Prostate gland (tissue), 2 donors: ENCODE measurements at places on chromosomes 7 and 10. TPM values are rescaled to one million over a fixed set of nuclear protein-coding genes. Genes with fewer than 3 reads are reported as not detected.
A peak's percentile ranks its signal among the peaks of the same experiment; 100 is the strongest.

The GPER1 gene
- total RNA-seq: 7.4 TPM

The ETV1 gene
- total RNA-seq: 6.1 TPM

The LBX1 gene
- total RNA-seq: not detected

GRCh38 chr10:127427926-127428325 is 121.2 kb upstream of the NPS start:
- no peaks in the 10 kb centered on the region for H3K27me3 ChIP-seq
- no peak overlapping the region for H3K27ac ChIP-seq
- no peaks in the 10 kb centered on the region for H3K4me1 ChIP-seq
- H3K36me3 ChIP-seq: peaks cover 6% of the 10 kb centered on the region
- no peak for DNase-seq

DNA sequence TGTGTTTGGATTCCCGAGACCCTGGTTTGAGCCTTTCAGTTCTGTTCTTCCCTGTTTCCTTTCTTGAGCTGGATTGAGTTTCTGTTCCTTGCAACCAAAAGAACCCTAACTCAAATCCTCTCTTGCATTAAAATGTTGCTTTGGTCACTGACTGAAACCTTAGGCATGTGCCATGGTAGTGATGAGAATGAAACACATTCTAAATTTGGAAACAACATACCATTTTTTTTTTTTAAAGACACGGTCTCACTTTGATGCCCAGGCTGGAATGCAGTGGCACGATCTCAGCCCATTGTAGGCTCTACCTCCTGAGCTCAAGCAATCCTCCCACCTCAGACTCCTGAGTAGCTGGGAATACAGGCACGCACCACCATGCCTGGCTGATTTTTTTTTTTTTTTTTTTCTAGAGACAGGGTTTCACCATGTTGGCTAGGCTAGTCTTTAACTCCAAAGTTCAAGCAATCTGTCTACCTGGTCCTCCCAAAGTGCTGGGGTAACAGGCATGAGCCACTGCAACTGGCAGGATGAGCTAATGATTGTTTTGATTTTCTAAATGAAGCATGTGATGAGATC is 8.4 kb downstream of the THAP5 start:
- H3K27me3 ChIP-seq: no peaks in the 10 kb centered on the region
- no peak overlapping the region for H3K27ac ChIP-seq
- no peaks in the 10 kb centered on the region for H3K36me3 ChIP-seq
- no peak for DNase-seq

The MMP21 gene
- total RNA-seq: not detected

The ZDHHC6 gene
- total RNA-seq: 21.3 TPM

DNA sequence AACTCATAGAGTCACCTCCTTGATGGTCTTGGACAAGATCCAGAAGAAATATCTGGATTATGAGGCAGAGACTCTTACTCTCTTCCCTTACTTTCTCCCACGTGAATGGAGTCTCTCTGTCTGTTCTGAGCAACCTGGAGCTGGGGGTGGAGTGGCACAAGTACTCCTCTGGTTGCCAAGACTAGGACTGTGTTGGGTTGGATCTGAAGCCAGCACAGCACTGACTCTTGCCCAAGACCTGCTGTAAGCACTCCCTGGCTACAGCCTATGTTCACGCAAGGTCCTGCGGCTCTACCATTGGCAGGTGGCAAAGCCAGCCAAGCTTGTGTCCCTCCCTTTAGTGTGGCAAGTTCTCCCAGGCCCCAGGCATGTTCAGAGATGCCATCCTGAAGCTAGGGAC is 488.2 kb upstream of the NRG3 start:
- no peak overlapping the region for H3K4me3 ChIP-seq
- H3K36me3 ChIP-seq: no peaks in the 10 kb centered on the region
- H3K4me1 ChIP-seq: no peaks in the 10 kb centered on the region
- no peak overlapping the region for H3K27ac ChIP-seq
- H3K27me3 ChIP-seq: no peaks in the 10 kb centered on the region

GRCh38 chr7:138282997-138283396 is 177.1 kb upstream of the TRIM24 start:
- H3K4me1 ChIP-seq: no peaks in the 10 kb centered on the region
- H3K36me3 ChIP-seq: no peaks in the 10 kb centered on the region
- H3K27me3 ChIP-seq: no peaks in the 10 kb centered on the region
- no peak overlapping the region for H3K4me3 ChIP-seq
- no peak overlapping the region for H3K27ac ChIP-seq

The CUL2 gene
- 15.9 TPM for total RNA-seq

DNA sequence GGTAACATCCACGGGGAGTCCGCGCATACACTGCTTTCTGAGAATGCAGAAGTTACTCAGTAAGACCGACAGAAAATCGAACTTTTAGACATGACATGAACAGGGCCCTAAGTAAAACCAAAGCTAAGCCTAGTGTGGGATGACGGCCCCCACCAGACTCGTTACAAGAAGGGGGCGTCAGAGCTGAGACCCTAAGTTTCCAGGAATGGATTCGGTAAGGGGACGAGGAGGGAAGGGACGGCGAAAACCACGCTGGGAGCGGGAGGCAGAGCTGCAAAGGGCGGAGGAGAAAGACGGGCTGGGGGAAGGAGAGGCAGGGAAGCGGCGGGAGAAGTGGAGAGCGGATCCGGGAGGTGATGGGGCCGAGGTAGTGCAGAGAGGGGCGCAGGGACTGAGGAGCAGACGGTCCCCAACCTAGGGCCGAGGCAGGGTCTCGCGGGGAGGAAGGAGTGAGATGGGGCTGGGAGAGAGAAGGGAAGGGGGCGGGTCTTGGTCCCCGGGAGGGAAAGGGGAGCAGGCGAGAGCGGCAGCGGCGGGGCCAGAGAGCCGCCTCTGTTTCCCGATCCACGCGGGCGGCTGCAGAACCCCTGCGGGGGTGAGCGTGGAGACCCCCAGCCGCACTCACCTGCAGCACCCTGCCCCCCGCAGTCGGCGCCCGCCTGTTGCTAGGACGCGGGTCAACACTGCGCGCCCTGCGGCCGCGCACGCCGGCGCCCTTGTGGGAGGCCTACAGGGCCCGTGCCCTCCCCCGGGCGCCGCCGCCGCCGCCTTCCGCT is 513 bp downstream of the ODAD2 start:
- H3K27ac ChIP-seq: peak overlapping the region; percentile 61
- DNase-seq: peak; percentile 8
- no peaks in the 10 kb centered on the region for H3K27me3 ChIP-seq
- no peaks in the 10 kb centered on the region for H3K36me3 ChIP-seq
- peak overlapping the region; percentile 46 for H3K4me3 ChIP-seq
- H3K4me1 ChIP-seq: no peaks in the 10 kb centered on the region
